ENCODE measurements at places on chromosomes 2 and 18.

DNA sequence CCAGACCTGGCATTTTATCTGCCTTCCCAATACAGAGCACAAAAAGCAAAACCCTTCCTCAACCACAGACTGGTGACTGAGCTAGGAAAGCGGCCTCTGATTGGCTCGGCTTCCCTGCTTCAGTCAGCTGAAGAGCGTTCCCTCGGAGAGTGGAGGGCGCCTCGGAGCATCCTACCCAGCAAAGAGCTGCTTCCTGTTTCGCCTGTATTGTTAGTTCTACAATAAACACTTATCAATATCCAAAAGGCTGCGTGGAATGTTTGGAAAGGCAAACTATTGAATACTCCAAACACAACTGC is 125.0 kb downstream of the CACNB4 start:
- DNase-seq, result no peak

DNA sequence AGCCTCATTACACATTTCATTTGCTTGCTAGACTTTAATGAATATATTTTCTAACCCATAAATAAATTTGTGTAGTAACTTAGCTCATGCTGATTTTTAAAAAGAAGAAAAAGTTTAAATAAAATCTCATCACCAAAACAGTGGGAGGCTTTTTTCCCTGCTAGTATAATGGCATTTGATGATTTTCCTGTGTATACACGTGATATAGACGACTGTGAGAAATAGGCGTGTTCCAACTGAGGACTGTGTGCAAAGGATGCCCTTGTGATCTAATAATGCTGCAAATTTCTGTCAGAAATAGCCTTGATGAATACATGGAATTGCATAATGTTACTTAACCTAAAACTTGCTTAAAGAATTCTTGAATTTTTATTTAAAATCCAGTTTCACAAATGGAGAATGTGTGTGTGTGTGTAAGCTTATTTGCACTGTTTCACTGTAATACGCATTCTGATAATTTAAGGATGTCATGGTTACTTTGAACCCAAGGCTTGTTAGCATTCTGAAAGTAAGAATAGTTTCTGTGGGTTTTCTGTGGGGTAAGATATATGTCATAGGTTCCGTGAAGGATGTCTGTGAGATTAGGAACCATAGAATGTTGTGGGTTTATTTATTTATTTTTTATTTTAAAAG is 178.0 kb downstream of the DLGAP1 start:
- DNase-seq, result no peak

GRCh38 chr2:219122202-219122980 is 38.2 kb downstream of the NHEJ1 start:
- DNase-seq, result no peak

DNA sequence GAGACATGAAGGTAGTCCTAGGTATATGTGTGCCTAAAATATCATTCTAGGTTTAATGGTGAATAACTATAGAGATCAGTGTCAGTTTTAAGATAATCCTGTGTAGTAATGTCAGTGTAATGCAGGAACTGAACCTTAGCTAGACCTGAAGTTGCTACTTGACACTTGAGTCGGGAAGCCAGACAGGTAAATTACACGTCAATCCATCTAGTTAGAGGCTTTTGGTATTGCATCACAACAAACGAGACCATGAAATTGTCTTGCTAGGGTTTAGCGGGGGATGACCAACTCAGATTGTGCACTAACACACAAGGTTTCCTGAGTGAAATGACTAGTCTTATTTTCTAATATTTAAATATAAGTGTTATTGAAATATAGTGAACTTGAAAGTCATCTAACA is 2.0 kb downstream of the YPEL5 start:
- DNase-seq, result no peak

- DNase-seq, result no peak
Observed at GRCh38 chr18:58065956-58066355, 21.9 kb downstream of the NEDD4L start.

GRCh38 chr2:180692322-180692721 is 288.1 kb upstream of the UBE2E3 start:
- no peak for DNase-seq

DNA sequence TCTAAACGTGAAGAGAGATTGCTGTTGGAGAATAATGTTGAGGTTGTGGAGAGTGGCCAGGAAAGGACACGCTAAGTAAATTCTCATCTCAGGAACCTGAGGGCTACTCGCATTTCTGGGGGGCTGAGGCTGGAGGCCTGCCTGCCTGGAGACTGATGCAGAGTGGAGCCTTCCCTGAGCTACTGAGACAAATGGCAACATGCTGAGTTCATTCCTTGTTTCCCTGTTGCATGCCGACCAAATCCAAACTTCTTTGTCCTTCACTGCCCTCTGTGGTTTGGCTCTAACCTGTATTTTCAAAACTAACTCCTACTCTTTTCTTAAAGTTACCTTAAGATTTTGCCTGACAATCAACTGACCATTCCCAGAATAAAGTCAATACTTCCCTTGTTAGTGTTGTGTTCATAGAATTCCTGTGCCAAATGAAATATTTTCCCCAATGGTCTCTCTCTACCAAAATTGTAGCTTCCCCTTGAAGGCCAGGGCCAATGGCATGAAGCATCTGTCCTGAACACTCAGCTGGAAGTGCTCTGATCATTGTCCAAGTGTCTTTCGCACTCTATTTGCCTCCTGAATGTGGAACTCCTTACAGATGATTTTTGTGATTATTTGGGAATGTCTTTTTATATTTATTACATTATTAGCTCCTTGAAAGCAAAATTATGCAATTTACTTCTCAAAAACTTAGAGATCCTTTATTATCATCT is 1085.6 kb downstream of the SOCS6 start:
- no peak for DNase-seq

DNA sequence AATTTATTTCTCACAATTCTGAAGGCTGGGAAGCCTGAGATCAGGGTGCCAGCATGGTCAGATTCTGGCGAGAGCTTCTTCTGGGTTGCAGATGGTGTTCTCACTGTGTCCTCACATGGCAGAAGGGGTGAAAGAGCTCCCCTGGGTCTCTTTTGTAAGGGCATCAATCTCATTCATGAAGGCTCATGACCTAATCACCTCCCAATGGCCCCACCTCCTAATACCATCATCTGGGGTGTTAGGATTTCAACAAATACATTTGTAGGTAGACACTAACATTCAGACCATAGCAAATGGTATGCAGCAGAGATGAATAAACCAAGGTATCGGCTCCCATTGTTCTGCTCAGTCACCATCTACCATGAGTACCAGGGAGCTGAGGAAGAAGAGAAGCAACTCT is 32.7 kb downstream of the YPEL5 start:
- DNase-seq, result no peak

- no peak for DNase-seq
Observed at GRCh38 chr2:128502200-128502599, 183.5 kb upstream of the HS6ST1 start.

DNA sequence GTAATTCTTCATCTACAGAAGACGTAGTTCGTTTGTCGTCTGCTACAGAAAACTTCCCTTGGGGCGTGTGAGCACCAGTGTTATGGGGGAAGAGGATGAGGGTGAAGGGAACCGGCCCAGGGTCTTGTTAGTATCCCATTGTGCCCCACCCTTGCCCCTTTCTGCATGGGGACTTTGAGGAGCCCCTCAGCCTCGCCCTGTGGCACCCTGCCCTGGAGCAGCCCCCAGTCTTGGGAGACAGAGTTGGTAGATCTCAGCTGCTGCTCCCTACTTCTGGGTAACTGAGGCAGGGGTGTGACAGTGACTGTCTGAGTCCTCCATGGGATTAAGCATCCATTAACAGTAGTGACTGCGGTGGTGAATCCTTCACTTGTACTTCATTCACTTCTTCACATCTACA is 50.1 kb downstream of the RNF144A start:
- no peak for DNase-seq

GRCh38 chr18:35786365-35787042 is 186.0 kb upstream of the RMP24 start:
- no peak for DNase-seq

GRCh38 chr2:140502951-140503630 is 1627.7 kb downstream of the LRP1B start:
- DNase-seq, result no peak
